ENCODE measurements at places on chromosomes 16 and 17.

- DNase-seq = no peak
Observed at GRCh38 chr16:57277586-57277985, 6.9 kb downstream of the PLLP start.

DNA sequence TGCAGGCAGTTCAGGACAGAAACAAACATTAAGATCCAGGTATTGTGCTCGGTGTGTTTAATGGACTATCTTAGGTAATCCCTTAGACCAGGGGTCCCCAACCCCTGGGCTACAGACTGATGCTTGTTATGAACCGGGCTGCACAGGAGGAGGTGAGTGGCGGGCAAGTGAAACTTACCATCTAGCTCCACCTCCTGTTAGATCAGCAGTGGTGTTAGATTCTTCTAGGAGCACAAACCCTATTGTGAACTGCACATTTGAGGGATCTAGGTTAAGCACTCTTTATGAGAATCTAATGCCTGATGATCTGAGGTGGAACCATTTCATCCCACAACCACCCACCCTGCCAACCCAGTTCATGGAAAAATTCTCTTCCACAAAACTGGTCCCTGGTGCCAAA lies 37.8 kb upstream of the ASIC2 start:
- DNase-seq = no peak

DNA sequence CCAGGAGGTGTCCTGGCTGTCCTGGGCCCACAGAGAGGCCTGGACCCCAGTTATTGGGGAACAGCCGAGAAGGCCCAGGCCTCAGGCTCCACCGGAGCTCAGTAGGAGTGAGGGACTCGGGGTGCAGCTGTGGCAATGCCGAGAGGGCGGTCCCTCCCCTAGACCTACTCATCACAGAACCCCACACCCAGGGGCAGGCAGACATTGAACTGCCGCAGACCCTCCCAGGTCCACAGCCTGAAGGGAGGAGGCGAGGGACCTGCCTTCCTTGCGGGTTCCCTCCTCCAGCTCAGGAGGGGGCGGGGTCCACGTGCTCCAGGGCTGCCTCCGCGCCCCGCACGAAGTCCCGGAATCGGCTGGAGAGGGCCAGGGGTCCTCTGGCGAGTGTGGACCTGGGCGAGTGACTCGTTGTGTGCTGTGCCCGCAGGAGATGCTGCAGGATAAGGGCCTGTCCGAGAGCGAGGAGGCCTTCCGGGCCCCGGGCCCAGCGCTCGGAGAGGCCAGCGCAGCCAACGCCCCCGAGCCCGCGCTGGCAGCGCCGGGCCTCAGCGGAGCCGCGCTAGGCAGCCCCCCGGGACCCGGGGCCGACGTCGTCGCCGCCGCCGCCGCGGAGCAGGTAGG lies 3.9 kb downstream of the TBX4 start:
- DNase-seq = no peak

DNA sequence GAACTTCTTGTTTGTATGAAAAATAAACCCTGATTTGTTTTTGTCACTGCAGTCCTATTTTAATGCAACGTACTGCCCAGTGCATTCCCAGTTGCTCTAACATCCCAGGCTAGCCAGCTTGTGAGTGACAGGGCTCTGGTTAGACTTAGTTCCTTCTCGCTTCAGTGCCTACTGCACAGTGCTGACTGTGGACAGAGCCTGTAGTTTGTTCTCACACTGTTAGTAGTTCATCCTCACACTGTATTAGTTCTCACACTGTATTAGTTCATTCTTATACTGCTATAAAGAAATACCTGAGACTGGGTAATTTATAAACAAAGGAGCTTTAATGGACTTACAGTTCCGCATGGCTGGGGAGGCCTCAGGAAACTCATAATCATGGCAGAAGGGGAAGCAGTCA lies 116.6 kb upstream of the SALL1 start:
- DNase-seq = no peak

GRCh38 chr16:27377666-27378485 lies 24.1 kb upstream of the IL21R start:
- DNase-seq = no peak

DNA sequence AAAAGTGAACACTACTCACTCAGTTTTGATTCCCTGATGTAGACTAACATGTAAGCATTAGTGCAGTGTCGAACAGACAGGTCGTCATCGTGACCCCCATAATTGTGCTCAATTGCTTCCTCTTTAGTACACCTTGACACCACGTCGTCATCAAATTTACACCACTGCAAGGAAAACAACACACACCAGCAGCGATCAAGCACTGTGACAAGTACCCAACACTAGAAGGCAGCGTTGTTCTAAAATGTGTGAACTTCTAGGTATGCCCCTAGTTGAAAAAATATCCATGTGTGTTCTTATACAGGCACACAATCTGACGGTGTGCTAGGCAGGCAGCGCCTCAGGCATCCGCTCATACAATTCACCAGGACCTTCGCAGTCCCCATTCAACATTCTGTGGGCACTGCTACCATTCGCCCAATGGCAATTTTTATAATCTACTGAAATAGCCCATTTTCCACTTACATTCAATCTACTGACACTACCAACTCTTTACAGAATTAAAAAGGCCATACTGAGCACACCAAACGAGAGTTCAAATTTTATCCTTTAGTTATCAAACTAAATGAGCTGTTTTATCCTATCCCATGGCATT lies 23.1 kb downstream of the LITAFD start:
- no peak for DNase-seq

DNA sequence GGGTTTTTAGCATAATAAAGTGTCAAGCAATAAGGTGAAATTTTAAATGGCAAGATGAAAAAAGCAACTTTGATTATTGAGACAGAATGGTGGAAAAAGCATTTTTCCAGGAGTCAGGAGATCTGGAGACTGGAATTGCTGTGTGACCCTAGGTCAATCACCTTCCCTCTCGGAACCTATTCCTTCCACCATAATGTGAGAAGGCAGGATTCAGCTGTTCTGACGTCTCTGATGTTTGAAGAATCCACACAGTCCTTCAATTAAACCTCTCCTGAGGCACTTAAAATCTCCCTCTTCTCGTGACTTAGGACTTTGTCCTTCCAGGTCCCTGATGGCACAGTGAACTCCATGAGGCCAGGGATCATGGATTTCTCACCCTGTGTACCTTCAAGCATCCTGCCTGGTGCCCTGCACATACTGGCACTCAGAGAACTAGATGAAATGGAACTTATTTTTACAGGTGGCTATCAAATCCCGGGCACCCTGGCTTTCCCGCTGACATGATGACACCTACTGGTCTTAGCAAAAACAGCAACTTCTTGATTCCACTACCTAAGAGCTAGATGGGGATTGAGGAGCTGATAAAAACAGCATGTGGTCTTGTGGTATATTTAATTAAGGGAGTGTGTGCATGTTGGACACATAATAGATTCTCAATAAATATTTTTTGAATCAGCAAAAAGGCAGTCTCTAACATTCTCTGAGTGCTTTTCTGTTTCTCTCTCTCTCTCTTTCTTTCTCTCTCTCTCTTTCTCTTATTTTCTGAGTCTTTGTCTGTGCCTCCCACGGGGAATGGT lies 2.3 kb upstream of the CCDC182 start:
- DNase-seq = peak; percentile 80

GRCh38 chr17:69093279-69093789 lies 32.6 kb upstream of the ABCA9 start:
- no peak for DNase-seq

- no peak for DNase-seq
Observed at GRCh38 chr16:62100651-62101050, 64.4 kb upstream of the CDH8 start.

- no peak for DNase-seq
Observed at GRCh38 chr17:4560837-4561256, 470 bp upstream of the GGT6 start.

GRCh38 chr16:26594666-26595065 lies 472.1 kb upstream of the C16orf82 start:
- no peak for DNase-seq

GRCh38 chr17:15197229-15197628 lies 67.9 kb downstream of the PMP22 start:
- no peak for DNase-seq

DNA sequence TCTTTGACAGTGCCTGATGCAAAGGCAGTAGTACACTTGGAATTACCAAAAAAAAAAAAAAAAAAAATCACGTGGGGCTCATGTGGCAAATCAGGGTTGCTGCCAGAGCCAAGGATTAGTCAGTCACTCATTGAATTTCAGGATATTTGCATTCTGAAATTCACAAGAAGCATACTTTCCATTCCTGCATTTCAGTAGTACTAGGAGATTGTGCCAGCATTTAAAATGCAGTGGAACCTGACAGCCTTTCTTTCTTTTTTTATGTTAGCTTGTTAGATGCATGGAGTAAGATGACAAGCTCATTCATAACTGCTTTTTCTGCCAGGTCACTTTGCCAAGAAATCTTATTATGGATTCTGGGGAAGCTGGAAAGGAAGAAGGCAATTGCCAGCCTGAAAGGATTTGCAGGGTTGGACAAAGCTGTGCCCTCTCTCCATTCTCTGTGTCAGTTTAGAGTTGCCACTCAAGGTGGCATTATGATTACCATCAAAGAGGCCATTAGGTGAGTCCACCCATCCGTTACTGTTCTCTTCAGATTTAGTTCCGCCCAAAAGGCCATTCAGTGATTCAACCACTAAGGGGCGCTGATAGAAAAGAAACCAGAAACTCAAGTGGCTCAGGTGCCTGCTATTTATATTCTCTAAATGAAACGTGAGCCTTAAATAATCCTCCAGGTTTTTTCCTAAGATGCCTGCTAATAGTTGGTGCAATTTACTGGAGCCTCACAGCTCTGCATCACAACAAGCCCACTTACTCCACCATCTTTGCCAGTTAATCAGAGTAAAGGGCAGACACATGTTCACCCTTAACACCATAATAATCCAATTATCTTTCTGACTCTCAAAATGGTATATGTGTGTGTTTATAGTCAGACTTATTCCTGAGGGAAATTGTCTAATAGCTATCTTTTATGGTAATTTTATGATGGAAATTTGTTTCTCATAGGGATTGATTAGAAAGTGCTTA lies 59.0 kb downstream of the TANGO6 start:
- peak; percentile 44 for DNase-seq

DNA sequence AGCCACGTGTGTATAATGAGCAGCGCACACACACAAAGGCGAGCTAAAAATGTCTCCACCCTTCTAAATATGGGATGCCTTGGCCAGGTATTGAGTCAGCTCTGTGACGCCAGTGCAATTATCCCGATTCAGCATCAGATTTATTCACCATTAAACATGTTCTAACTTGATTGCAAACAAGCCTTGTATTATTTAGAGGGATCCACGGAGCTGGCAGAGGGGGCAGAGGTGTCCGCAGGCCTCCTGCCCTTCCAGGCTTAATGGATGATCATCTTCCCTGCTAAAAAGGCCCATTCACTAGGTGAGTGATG lies 591.7 kb downstream of the MAF start:
- no peak for DNase-seq

GRCh38 chr17:77872714-77873499 lies 85.6 kb upstream of the TNRC6C start:
- no peak for DNase-seq

DNA sequence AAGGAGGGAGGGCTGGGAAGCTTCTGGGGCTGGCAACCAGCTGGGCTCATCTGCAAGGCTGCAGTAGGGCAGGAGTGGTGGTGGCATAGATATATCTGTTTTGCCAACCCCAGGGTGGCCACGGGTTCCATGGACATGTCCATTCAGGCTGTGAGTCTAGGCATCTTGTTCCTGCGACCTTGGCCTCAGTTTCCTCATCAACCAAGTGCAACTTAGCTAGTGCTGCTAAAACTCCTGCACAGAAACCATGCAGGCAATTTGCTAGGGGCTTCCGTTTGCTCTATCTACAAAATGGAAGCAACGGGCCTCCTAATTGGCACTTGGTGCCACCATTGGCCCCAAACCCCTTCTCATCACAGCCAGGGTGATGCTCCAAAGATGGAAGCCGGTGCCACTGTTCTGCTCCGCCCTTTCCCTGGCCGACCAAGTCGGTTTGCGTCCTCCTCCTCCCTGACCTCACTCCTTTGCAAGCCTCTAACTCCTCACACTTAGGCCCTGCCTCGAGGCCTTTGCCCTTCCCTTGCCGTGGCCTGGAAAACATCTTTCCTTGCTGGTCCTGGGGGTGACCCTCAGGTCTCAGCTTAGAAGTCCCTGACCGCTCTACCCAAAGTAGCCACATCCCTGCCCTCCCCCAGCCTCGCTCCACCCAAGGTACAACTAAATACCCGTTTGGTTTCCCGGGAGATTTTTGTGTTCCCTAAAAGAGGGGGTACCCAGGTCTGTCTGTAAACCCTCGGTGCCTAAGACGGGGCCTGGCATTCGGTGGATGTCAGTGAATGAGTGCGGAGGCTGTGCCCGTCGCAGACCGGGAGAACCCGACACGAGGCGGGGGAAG lies 1.2 kb downstream of the SREBF1 start:
- no peak for DNase-seq

DNA sequence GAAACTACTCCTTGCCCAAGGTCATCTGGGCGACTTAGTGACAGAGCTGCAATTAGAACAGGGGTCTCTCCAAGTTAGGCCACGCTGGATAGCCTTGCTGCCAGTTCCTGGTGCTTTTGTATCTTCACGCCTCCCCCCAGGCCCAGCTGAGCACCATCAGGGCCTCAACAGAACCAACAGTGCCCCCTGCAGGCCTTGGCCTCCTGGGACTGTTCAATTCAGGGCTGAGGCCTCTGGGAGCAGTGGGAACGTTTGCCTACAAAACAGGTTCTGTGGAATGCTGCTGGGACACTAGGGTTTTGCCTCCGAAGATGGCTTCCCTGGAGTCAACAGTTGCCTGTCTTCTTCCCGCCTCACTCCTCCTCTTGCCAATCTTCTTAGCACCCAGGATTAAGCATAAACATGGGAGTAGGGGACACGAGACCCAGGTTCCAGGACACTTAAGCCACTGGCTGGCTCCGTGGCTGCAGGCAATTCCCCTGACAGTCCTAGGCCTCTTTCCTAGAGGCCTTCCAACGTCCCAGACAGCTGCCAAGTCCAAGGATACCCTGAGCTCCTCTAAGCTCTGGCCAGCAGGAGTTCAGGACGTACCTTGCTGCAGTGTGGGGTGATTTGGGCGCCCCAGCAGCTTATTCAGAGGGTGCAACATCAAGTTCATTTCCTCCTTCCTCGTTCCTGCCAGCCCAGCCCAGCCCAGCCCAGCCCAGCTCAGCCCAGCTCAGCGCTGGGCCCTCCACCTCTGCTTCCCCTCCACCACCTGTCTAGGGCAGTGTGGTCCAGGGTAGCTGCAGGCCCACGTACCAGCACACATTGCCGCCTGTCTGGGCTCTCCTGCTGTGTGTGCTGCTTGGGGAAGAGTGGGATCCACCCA lies 246.6 kb upstream of the RPL38 start:
- DNase-seq = peak; percentile 74

DNA sequence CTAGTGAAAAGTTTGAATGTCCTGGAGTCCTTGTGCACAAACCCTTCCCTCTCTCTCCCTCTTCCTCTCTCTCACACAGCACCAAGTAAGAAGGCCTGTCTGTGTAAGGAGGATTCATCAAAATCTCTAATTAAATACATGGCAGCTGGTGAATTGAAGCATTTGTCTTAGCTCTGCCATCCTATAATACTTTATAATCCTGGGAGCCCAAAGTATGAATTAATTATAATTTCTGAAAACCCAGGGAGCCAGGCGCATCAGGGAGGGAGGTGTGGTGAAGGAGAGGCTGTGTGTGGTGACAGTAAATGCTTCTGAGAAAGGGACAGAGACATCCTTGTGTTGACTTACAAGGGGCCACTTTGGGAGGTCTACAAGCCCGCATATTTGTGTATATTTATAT lies 691.4 kb upstream of the EEF2KMT start:
- no peak for DNase-seq
